Caco-2 (cell line): ENCODE measurements at places on chromosomes 1 and 21. TPM values are rescaled to one million over a fixed set of nuclear protein-coding genes. Genes with fewer than 3 reads are reported as not detected.

DNA sequence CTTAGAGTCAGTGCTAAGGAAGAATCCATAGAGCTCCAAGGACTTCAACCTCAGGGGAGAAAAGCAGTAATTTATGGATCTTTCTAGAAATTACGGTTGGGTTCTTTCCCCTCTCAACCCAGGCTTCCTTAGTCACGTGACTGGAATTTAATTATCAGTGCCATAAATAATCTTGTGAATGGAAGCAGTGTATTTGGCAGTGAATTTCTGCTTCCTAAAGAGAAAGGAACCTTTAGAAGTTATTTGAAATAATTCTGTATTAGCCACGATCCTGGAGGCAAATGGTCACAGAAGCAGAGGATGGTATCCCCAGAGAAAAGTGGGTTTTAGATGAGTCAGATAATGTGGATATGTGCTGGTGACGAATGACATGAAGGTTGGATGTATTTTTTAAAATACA is 89.6 kb downstream of the NFIA start:
- no peak for DNase-seq

DNA sequence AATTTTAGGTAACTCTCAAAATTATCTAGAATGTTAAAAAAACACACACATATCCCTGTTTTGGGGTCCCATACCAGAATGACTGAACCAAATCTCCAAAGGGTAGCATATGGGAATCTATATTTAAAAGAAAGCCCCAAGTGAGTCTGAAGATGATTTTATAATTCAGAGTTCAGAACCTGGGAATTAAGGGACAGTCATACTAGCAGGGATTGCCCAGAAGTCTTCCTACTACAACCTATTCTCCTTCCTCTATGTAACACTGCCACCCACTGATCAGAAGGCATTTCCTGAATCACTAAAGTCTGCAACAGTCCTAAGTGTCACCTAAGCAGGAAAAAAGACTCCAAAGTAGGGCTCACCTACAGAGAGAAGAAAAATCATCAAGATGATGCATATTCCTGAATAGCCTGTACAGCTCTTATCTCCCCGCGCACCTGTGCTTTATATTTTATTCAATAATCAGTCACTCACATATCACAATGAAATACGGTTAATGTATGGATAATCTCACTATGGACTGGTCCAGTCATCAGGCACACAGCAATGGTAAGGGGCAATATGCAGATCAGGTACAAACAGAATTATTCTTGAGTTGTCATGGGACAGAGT is 4.9 kb downstream of the RGS1 start:
- DNase-seq: no peak

- peak; percentile 54 for DNase-seq
Observed at GRCh38 chr21:39441502-39442475, 3.8 kb downstream of the LCA5L start.

DNA sequence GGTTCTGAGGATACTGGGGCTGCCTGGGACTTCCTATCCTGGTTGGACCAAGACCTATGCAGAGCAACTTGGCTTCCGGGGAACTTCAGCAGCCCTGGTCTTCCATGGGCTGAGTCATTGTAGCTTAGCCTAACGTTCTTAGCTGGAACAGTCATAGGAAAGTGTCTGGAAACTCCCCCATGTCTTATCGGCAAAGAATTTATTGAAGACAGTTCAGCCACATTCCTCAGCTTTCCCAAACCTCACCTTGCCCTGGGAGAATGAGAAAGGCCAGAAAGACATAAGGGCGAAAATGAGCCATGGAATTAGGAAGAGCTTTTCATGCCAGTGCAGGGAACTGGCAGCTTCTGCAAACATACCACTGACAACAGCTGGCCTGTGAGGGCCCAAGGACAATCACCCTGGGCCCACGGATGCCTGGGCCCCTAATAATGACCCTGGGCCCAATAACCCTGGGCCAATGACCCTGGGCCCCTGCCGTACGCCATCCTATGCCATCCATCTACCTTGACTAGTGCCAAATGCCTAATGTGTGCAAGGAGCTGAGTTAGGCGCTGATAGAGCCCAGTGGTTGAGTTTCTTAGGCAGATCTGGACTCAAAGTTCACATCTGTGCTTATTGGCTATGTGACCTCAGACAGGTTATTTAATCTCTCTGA is 114.4 kb upstream of the GADD45A start:
- DNase-seq: peak; percentile 81

- peak; percentile 34 for DNase-seq
Observed at GRCh38 chr21:44846485-44847260, 26.8 kb downstream of the PTTG1IP start.

FAAH gene
- total RNA-seq: 29.1 and 30.9 TPM in 2 replicates

LCE7A gene
- total RNA-seq: not detected in 2 replicates

SERPINC1 gene
- 0.65 and 0.98 TPM in 2 replicates for total RNA-seq
